ENCODE measurements at places on chromosomes 7 and 10.
A peak's percentile ranks its signal among the peaks of the same experiment; 100 is the strongest.

DNA sequence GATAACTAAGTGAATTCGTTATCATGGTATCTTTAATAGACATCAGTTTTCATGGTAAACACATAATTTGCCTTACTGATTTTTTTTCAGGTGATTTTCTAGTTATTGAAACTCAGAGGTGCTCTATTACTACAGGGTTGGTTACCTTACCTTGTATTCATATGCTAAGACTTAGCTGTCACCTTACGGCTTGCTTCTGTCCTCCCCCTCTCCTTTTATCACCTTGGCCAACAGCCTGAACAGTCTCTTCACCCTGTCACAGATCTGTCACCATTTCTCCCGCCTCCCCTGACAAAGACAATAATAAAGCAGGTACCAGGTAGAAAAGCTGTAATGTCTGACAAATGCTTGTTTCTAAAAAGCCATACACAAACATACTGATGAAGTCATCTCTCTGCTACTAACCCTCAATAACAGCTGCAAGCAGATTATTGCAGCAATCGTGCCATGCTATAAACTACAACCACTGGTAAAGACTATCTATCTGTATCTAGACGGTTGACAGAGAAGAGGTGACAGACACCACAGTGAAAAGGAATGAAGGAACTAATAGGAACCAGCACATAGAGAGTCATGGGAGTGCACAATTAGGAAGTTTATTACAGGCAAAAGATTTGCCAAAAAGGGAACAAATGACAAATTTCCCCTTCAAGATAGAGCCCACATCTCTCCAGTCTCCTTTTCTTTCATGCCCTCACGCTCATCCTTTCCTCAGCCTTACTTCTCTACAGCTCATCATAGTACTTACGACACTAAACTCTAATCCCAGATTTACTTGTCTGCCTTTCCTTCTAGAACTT is 57.2 kb downstream of the ARHGAP12 start:
- DNase-seq, result no peak

- DNase-seq, result no peak
These were observed 66.0 kb downstream of the SLC25A40 start for GRCh38 chr7:87810130-87810529.

DNA sequence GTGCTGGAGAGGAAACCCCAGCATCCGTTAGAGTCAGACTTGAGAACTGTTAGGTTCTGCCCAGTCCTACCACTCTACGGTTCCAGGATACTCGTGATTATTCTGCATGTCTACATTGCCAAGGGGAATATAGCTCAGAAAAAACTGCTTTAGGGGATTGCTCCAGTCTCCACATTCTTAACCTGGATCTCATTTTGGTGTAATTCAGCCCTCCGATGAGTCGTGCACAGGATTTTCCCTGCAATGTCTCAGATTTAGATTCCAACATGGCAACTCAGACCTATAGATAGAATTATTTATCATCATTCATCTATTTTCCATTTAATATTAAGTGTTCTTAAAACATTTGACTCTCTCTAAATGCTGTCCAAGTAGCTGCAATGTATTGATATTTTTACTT is 121.1 kb upstream of the ZEB1 start:
- no peak for DNase-seq

DNA sequence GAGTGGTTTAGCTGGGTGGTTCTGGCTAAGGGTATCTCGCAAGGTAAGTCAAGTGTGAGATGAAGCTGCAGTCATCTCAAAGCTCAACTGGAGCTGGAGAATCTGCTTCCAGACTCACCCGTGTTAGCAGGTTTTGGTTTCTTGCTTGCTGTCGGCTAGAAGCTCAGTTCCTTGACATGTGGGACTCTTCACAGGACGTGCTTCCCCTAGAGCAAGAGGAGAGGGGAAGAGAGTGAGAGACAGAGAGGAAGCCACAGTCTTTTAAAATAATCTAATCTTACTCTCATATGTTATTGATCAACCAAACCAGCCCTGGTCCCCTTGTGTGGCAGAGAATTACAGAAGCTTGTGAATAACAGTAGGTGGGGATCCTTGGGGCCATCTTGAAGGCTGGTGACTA is 199.5 kb downstream of the REEP3 start:
- DNase-seq, result peak; percentile 2

GRCh38 chr10:71727105-71727737 is 7.6 kb upstream of the C10orf105 start:
- DNase-seq, result peak; percentile 73

DNA sequence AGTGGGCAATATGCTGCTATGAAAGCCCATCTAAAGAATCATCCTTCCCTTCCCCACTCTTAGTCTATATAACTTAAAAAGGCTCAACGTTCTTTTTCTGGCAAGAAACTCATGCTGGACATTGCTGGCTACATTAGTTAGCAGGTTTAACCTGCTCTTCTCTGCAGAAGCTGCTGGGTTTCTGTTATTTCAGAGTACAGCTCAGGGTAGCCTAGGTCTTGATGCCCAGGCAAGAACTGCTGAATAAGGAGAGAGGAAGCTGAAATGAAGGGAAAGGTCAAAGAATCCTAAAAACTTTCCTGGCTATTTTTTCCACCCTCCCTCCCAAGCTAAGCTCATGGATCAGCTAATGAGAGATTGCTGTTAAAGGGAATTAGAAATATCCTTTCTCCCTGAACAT is 79.4 kb downstream of the ANKIB1 start:
- DNase-seq, result no peak

- no peak for DNase-seq
These were observed 29.3 kb downstream of the RHOBTB1 start for GRCh38 chr10:60914690-60915141.

DNA sequence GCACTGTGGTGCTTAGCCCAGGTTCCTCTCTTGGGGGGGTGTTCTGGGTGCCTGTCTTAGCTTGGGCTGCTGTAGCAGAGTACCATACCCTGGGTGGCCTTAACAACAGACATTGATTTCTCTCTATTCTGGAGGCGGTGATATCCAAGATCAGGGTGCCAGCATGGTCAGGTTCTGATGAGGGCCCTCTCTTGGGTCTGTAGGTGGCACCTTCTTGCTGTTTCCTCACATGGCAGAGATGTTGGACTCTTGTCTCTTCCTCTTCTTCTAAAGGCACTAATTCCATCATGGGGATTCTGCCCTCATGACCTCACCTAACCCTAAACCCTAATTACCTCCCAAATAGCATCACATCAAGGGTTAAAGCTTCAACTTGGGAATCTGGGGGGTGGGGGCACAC is 19.9 kb upstream of the CRHR2 start:
- DNase-seq, result peak; percentile 33

- no peak for DNase-seq
These were observed 52.4 kb downstream of the CAMK2B start for GRCh38 chr7:44272981-44273380.

GRCh38 chr7:116258734-116259133 is 48.4 kb downstream of the TES start:
- DNase-seq, result peak; percentile 32

GRCh38 chr10:59332581-59332980 is 29.8 kb downstream of the FAM13C start:
- no peak for DNase-seq

DNA sequence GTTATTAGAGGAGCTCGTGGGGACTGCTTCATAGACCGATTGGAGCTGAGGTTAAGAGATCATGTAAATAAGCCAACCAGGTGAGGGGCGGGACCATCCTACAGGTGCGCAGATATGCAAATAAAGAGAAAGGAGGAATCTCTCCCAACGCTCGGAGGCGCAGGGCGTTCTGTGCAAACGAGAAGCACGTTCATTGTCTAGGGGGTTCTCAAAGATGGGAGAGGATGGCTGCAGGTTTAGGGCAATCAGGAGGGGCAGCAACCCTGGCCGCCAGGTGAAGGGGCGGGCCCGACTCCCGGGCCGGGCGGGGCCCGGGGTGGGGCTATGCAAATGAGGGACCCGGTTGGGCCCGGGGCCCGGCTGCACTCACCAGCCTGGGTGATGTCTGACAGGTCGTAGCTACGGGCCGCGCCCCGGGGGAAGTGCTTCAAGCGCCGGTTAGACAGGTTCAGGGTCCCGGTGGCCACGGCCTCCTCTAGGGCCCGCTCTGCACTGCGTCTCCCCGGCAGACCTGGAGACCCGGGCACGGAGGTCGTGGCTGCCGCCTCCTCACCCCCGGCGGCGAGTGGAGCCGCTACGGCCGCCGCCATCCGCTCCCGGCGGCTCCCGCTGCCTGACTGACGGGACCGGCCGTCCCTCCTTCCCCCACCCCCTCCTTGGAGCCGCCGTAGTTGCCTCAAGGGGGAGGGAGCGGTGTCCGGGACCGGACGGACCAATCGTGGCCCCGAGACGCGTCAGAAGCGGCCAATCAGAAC is at the start of gene LRCH4:
TSS of gene LRCH4 (minus strand) at position 619 of the 755 bp plus-strand sequence. CDS start at position 590, 29 bp downstream.
- DNase-seq, result peak; percentile 65

DNA sequence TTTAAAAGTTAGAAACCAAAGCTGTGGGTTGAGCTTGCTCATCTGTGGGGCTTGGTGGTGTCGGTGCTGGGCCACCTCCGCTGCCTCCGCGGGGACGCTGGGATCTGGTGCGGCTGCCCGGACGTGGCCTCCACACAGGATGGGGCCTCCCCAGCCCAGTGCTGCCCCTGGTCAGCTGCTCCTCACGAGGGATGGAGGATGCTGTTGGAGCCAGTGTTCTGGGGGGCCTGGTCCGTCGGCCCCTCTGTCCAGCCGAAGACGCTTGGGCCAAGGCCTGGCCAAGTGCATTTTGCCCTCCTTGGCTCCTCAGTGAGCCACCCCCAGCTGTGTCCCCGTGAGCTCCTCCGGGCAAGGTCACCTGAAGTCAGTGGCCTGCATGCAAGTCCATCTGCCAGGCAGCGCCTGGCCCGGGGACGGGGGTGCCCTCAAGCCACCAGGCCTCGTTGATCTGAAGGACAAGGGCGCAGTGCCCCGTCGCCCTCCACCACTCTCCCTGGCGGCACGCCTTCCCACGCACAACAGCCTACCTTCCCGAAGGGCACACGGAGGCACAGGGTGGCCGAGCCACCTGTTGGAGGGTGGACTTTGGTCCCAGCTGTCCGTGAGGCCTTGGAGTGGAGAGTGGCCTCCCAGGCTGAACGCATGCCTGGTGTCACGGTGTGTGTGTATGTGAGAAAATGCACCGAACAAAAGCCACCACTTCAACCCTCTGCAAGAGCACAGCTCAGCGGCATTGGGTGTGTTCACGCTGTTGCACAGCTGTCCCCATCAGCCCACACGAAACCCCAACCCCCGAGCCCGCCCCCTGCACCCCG is 27.3 kb downstream of the KNDC1 start:
- DNase-seq, result no peak

DNA sequence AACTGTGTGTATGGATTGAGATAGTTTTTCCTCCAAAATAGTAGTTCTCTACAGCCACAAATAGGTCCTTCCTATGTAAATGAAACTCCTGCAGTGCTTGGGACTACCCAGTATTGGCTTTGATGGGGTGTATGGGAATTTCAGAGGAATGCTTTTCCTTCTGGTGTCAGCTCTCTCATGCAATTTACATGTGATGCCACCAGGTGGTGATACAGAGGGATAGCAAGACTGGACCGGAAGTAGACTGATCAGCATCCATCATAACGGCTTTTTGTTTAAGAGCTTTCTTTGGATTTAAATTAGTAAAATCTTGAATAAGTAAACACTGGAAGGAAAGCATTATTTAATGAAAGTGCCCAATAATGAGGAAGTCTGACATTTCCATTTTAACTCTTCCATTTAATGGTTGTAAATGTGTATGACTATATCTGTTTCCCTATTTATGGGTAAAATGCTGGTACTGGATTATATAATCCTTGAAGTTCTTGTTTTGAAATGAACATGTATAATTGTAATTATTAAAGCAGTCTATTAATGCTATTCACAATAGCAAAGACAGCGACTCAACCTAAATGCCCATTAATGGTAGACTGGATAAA is 22.7 kb downstream of the DYNC1I1 start:
- DNase-seq, result no peak

GRCh38 chr7:93013446-93014061 is 104.2 kb downstream of the SAMD9 start:
- DNase-seq, result no peak

DNA sequence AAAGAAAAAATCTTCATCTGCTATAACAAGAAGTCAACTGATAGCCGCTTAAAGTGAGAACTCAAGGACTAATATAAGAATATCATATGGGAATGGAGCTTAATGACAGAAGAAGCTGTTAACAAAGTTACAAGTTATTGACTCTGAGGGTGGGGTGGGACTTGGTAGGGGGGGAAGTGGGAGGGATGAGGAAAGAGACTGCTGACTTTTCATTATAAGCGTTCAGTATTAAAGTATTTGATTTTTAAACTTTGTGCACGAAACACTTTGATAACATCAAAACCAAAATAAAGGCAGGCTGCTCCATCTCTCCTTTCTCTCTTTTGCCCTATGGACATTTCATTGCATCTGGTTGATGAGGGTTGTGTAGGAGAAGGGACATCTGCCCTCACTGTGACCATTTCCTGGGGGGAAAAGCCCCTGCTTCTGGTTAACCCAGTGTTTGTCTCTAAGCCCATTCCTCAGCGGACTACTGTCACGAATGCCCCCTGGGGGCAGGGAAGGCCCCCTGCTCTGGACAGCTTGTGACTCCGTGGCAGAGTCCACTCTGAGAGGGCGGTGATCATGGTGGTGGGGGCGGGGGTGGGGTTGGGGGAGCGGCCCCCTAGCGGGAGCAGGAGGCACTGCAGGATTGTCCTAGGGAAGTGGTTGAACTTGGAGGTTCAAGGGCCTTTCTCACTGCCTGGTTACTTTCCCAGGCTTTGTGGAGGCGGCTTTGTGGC is 17.4 kb downstream of the SLC13A4 start:
- no peak for DNase-seq

GRCh38 chr10:30928742-30929141 is 102.9 kb downstream of the ZNF438 start:
- DNase-seq, result no peak

DNA sequence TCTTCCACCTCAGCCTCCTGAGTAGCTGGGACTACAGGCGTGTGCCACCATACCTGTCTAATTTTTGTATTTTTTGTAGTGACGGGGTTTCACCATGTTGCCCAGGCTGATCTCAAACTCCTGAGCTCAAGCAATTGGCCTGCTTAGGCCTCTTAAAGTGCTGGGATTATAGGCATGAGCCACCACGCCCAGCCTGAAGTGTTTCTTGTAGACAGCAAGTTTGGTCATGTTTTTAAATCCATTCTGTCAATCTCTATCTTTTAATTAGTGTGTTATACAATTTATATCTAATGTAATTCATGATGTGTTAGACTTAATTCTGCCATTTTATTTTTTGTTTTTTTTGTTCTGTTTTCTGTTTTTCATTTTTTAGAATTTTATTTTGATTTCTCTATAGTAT is 17.2 kb upstream of the MXI1 start:
- DNase-seq, result no peak

- no peak for DNase-seq
These were observed 93.1 kb upstream of the IFRD1 start for GRCh38 chr7:112357136-112357535.

- no peak for DNase-seq
These were observed 1.8 kb downstream of the KIAA1549 start for GRCh38 chr7:138979226-138979979.

DNA sequence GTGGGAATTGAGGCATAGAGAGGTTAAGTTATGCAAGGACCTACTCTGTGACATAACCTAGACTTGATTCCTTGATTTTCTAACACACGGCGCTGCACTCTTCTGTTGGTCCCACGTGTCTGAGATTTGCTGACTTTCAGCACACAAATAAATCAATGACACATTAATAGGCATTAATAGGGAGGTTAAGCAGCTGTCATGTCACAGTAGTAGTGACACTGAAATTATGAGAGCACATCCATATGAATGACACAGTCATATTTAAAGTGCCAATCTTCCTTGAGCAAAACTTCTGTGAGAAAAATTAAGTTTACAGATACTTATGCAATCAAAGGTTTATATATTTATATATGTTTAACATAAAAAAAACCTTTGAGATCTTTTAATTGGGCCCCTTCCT is 805.4 kb upstream of the SORCS1 start:
- no peak for DNase-seq
